ENCODE measurements at places on chromosomes 11 and 22.

GRCh38 chr11:23095650-23096189, 235.4 kb upstream of the CCDC179 start:
- DNase-seq = no peak

DNA sequence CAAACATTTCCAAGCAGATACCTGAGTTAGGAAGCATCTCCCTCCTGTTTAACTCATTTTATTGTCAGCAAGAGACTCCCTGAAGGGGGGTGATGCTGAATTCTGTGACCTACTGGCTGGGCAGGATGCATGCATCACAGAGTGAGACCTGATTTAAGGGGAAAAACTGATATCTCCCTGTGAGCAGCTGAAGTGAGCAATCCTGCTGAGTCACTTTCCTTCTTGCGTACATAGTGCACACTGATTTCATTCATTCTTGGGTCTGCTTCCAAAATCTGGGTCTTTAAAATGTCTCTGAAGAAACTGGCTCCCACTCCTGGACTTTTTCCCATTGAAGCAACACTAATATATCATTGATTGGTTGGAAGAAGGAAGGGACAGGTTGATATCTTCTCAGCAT, 23.3 kb downstream of the P4HA3 start:
- peak; percentile 32 for DNase-seq

DNA sequence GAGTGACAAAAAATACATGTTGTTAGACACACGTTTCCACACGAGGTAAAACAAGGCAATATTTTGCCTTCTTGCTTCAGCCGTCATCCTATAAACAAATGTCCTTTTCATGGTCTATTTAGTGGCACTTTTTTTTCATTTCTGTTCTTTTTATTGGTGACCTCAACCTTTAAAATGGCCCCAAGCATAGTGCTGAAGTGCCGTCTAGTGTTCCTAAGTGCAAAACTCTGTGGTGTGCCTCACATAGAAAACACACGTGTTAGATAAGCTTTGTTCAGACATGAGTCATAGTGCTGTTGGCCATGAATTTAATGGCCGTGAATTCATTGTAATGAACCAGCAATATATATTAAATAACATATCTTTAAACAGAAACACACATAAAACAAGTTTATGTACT, 15.6 kb downstream of the OVCH2 start:
- DNase-seq = no peak

GRCh38 chr11:76214968-76215548, 8.8 kb upstream of the WNT11 start:
- DNase-seq = no peak

DNA sequence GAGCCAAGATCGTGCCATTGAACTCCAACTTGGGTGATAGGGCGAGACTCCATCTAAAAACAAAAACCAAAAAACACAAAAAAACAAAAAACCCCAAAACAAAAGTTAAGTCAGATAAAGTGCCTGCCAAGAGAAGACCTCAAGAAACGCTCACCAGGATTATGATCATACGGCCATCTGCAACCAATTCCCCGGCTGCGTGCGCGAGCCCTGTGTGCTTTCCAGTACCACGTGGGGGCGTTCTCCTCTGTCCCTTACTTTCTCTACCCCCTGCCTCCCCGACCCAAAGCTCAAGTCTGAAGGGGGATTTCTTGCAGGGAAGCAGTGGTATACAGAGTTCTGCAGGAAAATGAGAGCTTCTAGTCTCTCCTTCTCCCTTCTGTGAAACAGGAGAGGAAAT, 10.5 kb upstream of the RPS19BP1 start:
- DNase-seq = no peak
